ENCODE measurements at places on chromosomes 1 and 21.

- DNase-seq: no peak
Measured at GRCh38 chr1:245079021-245079609, 75.7 kb upstream of the KIF26B start.

DNA sequence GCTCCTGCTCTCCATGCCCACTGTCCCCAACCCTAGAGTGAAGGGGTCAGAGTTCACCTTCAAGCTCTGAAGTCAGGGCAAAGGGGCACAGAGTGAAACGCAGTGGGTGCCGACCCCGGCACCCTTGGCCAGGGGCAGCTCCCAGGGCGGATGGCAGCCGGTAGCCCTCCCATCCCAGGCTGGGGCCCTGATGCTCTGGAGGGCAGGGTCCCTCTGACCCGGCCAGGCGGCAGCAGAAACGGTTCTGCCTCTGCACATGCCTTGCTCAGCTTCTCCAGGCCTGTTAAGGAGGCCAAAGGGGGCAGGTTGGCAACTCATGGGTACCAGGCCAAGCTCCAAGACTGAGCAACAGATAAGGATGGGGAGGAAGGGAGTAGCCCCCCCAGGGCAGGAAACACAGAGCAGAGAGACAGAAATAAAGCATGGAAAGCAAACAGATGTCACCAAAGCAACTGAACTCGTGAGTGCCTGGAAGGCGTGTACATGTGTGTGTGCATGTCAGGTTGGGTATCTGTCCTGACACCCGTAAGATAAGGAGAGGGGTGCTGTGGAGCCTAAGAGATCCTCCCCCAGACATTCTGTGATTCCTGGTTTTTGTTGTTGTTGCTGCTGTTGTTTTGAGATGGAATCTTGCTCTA, 112.3 kb upstream of the IFFO2 start:
- no peak for DNase-seq

DNA sequence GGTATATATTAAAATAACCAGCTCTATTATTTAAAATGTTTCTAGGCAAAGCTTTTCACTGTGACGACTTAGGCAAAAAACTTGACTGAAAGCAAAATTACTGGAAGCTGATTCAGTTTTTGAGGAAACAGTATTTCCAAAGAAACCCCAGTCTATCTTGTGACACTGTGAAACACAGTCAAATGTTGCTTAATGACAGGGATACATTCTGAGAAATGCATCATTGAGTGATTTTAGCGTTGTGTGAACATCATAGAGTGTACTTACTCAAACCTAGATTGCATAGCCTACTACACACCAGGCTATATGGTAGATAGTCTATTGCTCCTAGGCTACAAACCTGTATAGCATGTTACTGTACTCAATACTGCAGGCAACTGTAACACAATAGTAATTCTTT, 116.9 kb upstream of the KCNK1 start:
- no peak for DNase-seq

GRCh38 chr1:222976453-222976852, 161.6 kb downstream of the DISP1 start:
- DNase-seq: no peak

- DNase-seq: no peak
Measured at GRCh38 chr1:4596486-4596885, 57.9 kb upstream of the AJAP1 start.

DNA sequence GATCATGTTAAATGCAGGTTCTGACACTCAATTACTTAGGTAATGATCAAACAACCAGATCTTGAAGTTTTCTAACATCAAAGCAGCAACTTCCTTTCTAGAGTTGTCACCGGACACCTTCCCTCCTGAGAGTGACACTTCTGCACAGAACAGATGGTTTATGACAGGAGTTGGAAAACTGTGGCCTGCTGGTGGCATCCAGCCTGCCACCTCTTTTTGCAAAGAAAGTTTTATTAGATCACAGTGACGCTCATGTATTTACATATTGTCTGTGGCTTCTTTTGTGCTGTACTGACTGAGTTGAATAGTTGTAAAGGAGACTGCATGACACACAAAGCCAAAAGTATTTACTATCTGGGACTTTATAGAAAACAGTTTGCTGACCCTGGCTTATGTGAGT, 28.3 kb downstream of the DDR2 start:
- no peak for DNase-seq

- DNase-seq: no peak
Measured at GRCh38 chr1:102852613-102853012, 255.7 kb downstream of the COL11A1 start.

DNA sequence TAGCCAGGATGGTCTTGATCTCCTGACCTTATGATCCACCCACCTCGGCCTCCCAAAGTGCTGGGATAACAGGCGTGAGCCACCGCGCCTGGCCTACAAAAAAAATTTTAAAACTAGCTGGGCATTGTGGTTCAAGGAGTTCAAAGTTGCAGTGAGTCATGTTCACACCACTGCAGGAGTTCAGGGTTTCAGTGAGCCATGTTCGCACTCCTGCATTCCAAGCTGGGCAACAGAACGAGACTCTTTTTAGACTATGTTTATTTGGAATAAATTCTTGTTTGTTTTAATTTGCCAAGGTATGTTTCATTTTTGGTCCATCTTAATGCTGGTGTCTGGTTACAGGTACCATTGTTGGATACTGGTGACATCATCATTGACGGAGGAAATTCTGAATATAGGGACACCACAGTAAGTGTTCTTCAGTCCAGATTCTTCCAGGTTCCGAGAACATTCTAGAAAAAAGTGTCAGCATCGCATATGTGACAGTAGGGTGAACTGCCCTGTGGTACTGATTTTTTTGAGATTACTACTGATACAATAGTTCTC, 3.9 kb downstream of the PGD start:
- DNase-seq: no peak

GRCh38 chr1:169538998-169539871, 47.0 kb downstream of the F5 start:
- DNase-seq: no peak

DNA sequence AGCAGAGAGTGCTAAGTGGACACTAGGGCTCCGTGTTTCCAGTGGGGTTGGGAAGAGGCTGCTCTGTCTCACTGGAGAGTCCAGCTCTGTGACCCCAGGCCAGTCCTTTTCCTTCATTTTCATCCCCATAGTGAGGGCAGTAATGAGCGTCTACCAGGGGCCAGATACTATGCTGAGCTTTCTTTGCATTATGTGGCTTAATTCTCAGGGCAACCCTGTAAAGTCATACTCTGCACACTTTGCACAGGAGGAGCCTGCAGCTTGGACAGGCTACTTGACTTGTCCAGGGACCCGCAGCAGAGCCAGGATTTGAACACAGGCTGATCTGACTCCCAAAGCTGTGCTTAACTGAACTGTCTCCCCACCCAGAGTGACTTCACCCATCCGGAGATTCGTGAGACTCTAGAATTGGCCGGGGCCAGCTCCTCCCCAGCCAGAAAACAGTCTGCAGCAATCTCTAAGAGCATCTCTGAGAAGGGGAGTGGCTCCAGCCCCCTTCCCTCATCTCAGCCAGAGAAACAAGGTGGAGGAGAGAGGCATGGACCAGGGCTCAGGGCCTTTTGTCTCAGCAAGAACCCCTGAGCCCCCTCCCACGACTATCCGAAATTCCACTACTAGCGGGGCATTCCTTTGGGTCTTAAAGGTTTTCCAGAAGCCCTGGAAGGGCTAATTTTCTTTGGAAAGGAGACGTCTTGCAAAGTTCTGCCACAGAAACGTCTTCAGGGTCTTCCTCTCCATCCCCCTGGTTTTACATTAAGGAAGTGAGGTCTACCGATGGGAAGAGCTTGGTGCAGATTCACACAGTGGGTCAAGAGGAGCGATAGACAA, 866 bp upstream of the FNDC5 start:
- DNase-seq: no peak

- DNase-seq: peak; percentile 63
Measured at GRCh38 chr1:108816049-108816893, 40.6 kb downstream of the AKNAD1 start.

- DNase-seq: no peak
Measured at GRCh38 chr1:229047840-229048620, 222.9 kb upstream of the RAB4A start.

- DNase-seq: peak; percentile 27
Measured at GRCh38 chr1:203089001-203089650, 3.3 kb upstream of the MYOG start.

DNA sequence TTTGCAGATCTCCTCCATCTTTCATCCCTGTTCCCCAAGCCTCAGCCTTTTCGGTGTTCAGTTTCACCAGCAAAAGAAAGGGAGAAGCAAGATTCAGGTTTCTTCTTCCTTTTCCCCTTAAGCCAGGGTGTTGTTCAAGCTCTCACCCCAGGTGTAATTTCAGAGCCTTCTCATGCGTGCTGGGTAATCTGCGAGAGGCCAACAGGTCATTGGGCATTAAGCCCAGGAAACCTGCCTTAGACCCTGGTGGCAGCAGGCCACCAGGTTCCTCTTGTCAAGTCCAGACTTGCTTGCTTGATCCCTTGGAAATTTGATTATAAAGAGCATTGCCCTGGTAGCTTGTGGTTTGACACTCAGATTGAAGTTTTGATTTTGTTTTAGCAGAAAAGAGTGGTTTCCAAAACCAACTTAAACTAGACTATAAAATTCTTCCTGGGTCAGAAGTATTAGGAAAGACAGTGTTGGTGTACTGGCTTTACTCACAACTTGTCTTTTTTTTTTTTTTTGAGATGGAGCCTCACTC, 6.9 kb downstream of the AKR1A1 start:
- no peak for DNase-seq

DNA sequence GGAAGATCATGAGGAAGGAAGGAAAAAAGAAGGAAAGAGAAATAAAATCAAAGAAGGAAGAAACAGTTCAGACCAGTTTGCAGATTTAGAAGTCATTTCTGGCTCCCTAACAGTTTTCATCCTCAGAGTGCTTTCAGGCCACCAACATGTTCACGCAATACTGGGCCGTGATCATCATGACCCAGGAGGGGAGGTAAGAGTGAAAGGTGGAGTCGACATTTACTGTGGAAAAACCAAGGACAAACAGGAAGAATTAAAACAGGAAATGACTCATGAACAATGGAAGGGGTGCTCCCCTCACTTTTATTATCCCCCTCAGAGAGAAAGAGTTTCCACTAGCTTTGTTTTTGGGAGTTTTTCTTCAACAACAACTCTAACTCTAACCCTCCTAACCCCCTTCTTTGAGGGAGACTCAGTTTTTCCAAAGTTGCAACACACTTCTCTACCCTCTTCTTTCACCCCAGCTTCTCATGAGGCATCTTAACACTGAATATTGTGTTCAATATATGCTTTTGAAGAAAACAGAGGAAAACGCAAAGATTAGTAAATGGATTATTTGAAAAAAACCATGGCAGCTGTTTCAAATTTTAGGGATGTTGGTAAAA, 60.4 kb downstream of the VANGL2 start:
- DNase-seq: no peak

DNA sequence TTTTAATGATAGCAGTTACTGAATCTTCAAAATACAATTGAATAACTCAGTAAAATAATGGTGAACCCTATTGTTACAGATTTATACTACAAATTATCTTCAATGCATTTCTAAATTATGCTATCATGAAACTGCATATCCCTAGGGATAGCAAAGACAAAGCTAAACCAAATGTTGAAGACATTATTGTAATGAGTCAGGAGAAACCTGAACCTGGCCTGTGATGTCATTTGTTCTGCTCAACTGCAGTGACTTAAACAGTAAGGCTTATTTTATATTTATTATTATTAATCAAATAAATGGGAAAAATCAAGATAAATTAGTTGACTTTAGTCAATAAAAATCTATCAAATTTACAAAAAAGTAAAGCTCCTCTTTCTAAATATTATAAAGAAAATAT, 100.3 kb downstream of the UCHL5 start:
- no peak for DNase-seq

- DNase-seq: peak; percentile 14
Measured at GRCh38 chr1:165898837-165899236, 71.4 kb downstream of the UCK2 start.

DNA sequence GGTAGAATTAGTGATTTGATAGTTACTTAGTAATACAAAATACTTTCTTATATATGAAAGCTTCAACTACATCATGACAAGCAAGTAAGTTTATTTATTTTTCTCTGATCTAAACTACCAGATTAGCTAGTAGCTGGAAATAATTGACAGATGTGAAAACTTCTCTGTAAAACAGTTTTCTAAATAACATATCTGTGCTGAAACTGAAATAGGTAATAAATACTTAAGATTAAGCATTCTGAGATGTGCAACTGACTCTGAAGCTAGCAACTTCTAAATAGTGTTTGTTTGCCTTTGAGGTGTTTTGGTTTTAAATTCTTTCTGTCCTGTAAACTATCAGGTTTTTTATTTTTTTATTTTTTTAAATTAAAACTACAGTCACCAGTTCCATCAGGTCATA, 18.5 kb upstream of the LHX8 start:
- no peak for DNase-seq

GRCh38 chr1:232036181-232036933, 409.8 kb downstream of the DISC1 start:
- no peak for DNase-seq

- DNase-seq: peak; percentile 93
Measured at GRCh38 chr1:21217812-21218596, 41.3 kb upstream of the EIF4G3 start.

DNA sequence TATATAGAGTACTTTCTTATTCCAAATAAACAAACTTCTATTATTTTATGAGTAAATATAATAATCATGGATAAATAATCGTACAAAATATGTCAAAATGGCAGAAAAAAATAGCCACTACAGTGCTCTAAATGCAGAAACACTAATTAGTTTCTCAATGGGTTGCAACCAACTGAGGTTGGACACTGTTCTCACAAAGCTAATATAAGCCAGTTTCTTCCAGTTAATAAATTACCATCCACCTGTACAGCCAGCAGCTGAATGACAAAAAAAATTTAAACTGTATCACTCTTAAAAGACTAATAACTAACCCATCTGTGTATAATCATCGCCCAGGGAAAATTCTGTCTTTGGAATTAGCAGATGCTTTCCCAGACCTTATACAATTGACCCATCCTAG, 36.9 kb downstream of the GDAP2 start:
- DNase-seq: no peak

DNA sequence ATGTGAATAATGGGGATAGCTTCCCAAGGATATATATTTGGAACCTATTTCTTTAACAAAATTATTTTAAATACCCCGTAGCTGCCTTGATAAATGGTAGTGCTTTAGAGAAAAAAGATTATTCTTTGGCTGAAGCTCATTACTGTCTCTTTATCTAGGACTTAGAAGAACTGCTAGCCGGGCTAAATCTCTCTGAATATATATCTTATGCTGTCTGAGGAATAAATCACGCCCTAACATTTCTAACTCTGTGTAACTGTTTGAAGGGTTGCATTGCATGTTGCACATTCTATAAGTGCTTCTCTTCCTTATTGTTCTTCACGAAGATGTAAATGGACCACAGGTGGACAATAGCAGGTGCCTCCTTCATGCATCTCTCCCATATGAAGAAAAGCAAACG, 585.0 kb upstream of the ZP4 start:
- DNase-seq: no peak

- DNase-seq: no peak
Measured at GRCh38 chr1:25699500-25700143, 83.0 kb downstream of the MAN1C1 start.
